GM12891 (cell line): ENCODE measurements at places on chromosomes 12 and 14.

DNA sequence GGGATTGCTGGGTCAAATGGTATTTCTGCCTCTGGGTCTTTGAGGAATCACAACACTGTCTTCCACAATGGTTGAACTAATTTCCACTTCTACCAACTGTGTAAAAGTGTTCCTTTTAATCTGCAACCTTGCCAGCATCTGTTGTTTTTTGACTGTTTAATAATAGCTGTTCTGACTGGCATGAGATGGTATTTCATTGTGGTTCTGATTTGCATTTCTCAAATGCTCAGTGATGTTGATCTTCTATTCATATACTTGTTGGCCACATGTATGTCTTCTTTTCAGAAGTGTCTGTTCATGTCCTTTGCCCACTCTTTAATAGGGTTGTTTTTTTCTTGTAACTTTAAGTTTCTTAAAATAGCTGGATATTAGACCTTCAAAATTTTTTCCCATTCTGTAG, 150.0 kb upstream of the FRMD6 start:
- no peak for DNase-seq

- no peak for DNase-seq
Observed at GRCh38 chr12:40222247-40222646, 2.5 kb upstream of the LRRK2 start.

DNA sequence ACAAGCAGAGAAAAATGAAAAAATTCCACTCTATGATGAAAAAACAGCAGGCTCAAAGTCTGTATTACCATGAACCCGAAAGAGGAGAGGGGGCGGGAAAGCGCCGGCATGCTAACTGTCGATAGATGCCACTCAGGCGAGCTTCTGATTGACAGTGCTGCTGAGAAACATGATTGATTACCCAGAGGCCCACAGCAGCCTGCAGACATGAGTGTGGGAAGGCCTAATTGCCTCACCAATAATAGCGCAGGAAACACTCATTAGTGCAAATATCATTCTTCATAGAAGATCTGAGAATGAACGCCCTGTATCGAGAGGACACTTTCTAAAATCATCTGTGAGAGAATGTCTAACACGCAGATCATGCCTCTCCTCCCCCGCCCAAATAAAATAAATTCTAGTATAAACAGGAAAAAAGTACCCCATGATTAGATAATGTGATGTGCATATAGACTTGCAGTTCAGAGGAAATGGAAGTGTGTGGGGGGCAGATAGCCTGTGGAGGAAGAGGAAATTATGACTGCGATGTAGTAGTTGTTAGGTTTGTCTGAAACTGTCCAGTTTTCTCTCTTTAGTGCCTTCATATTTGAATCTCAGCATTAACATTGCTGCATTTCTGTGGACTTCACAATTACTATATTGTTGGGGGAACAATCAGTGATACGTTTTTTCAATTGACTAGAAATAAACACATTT, 15.6 kb downstream of the TPH2 start:
- DNase-seq, result no peak

GRCh38 chr12:34400411-34400881, 378.1 kb downstream of the ALG10 start:
- no peak for DNase-seq

- no peak for DNase-seq
Observed at GRCh38 chr12:101885912-101886561, 8.7 kb downstream of the DRAM1 start.

- DNase-seq, result no peak
Observed at GRCh38 chr12:65305346-65305950, 27.0 kb downstream of the MSRB3 start.

DNA sequence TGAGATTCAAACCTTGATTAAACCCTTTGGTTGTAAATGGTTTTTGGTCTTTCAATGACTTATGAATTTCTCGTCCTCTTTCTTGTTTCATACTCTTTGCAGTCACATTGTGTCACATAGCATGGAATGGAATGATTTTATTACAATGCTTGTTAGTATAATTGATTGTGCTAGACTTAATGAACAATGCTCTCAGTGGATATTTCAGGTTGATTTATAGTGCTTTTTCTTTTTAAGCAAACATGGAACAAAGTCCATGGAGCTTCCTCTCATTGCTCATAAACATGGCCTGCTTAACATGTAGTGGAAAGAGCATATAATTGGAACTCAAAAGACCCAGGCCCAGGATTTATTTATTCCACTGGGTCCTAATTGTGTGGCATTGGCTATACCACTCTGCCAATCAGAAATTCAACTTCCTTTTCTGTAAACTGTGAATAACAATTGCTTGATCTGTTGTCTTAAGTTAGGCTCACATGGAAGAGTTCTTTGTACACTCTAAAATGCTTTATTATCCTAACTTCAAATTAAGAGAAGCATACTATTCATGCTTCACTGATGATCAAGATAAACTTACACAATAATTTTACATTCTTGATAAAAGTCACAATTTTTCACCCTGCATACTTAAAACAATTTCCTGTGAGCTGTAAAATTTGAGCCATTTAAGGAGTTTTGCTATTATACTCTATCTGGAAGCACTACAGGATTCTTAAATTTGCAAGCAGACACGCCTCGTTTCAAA, 370.5 kb upstream of the PDE3A start:
- DNase-seq, result no peak

DNA sequence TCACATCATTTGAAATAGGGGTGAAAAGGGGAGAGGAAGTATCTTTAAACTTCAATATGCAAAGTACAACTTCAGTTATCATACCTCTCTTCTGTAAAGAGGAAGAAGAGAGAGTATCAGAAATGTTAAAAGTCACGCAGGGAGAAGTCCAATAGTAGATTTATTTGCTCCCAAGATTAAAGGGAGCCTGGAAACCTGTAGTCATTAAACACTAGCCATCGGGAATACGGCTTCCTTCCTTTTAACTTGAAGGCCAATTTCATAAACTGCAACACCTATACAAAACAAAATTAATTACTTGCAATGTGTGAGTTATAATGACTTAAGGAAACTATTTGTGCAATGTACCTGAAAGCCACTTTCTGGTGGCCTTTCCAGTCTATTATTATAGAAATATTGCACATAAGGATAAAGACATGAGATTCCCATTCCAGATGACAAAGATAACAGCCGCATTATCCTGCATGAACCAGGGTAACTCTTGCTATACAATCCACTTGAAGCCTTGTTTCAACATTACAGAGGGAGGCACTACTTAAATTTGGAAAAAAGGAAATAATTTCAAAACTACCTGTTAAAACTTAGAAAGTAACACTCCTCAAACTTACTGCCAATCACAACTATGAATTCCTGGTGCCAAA, 4.6 kb downstream of the BTG1 start:
- DNase-seq, result no peak

DNA sequence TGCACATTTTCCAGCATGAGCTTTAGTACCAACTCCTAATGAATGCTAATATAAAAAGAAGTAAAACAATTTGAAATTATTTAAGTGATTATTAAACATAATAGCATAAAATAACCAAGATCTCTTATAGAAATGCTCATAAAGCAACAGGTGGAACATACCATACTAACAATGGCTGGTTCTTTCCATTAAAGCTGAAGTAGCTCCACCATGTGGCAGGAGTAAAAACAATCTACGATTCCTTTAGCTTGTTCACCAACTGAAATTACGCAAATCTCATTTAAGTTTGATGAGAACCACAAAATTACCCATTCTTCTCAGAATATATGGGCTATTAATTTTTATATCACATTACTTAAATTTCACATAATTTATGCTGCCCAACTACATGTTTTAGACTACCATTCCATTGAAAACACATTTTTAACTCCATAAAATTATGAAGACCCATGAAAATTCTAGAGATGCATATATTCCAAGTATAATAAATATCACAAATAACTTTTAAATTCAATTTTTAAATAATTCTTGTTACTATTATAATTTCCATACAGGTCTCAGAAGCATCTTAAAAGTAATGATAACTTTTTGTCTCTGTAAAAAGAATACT, 213.6 kb downstream of the DAD1 start:
- DNase-seq, result no peak

DNA sequence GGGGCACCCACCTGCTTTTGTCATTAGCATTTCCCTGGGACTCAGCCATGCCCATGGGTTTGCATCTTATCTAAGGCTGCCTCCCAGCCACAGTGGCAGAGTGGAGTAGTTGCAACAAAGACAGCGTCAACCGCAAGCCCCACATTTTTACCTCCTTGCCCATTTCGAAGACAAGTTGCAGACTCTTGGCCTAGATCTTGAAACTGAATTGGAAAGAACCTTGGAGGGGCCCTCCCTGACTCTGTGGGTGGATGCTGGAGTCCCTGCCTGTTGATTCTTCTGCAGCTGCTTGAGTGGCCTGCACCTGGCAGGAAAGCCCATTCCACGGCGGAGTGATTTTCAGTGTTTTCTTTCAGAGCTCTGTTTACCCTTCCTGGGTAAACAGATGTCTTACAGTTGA, 309.0 kb downstream of the VRK1 start:
- no peak for DNase-seq

- DNase-seq, result no peak
Observed at GRCh38 chr14:94081386-94081820, 293 bp downstream of the IFI27L1 start.

GRCh38 chr14:44396226-44396625, 110.9 kb downstream of the FSCB start:
- DNase-seq, result no peak
